ENCODE measurements at places on chromosomes 13 and 19.

GRCh38 chr19:3142292-3142670 lies 6.4 kb downstream of the GNA15 start:
- no peak overlapping the region for H3K27ac ChIP-seq
- no peaks in the 10 kb centered on the region for H3K4me1 ChIP-seq
- no peaks in the 10 kb centered on the region for H3K27me3 ChIP-seq
- H3K4me3 ChIP-seq = no peak overlapping the region
- no peak for DNase-seq
- no peaks in the 10 kb centered on the region for H3K36me3 ChIP-seq

DNA sequence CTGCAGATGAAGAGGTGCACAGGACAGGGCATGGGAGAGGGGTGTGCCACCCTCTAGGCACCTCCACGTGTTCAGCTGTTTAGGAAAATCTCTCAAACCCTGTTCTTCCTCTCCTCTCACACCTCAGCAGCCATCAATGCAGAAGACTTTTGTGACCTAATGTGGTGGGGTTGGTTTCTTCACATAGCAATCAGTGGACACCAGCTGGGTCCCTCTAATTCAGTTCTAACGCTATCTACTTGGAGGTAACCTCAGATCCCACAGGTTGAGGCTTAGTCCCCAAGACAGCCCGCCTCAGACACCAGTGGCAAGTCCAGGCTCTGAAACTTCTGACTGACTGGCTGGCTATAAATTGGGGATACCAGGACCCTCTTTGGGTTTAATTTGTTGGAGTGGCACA lies 69.9 kb upstream of the ANKRD10 start:
- H3K27ac ChIP-seq = no peak overlapping the region
- H3K27me3 ChIP-seq = peaks cover 13% of the 10 kb centered on the region
- H3K4me1 ChIP-seq = no peaks in the 10 kb centered on the region
- no peak for DNase-seq

DNA sequence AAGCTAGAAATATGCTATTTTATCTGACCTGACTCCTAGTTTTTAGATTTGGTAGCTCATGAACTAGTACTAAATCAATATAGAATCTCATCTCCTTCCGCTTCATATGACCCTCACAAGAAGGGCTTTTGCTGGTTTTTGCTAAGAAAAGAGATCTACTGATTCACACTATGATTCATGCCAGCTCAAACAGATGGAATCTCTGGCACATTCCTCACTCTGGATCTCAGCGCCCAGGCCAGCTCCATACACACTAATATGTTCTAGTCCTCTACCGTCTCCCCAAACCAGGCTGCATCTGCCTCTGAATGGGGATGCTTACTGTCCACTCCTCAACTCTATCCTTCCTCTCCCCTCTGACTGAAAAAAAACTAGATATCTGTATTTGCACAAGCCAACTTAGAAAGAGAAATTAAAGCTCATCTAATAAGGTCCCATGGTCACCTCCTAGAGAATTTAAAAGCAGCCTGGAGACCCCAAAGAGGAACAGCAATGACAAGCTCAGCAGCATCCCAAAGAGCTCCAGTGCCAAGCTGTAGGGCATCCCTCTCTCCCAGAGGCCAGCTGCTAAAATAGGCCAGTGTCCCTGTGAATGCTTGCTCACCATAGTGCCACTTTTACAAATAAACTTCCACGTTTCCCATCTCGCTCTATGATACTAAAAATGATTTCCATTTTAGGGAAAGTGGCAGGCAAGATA lies 74.9 kb downstream of the LHFPL6 start:
- H3K4me1 ChIP-seq = no peaks in the 10 kb centered on the region
- DNase-seq = no peak
- H3K36me3 ChIP-seq = no peaks in the 10 kb centered on the region
- no peak overlapping the region for H3K4me3 ChIP-seq

DNA sequence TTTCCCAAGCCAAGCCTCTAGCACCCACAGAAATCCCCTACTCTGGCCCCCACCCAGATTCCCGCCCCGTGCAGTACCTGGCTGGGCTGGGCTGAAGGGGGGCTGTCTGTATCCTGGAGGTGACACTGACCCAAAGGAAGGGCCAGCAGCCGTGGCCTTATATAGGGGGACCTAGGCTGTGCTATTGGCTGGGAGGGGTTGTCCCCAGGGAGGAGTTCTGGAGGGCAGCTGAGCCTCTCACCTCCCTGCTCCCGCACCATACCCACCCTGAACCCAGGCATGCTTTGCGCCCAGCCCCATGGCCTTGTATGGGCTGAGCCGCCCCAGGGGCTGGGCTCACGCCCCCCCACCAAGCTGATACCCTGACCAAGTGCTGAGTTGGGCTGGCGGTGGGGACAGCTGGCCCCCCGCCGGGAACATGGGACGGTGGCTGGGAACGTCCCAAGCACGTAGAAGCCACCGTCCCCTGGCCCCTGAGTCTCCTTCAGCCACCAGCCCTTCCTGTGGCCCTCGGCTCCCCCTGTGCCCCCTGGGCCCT lies at the start of gene CKM:
TSS of gene CKM (minus strand) at position 132 of the 538 bp plus-strand sequence. CDS start 3,162 bp downstream, outside the sequence.
- no peak for DNase-seq
- H3K27ac ChIP-seq = no peak within 1 kb of the TSS

- H3K27ac ChIP-seq = no peak overlapping the region
- DNase-seq = no peak
- no peaks in the 10 kb centered on the region for H3K36me3 ChIP-seq
- no peaks in the 10 kb centered on the region for H3K27me3 ChIP-seq
- H3K4me3 ChIP-seq = no peak overlapping the region
These were observed 59.5 kb downstream of the MYCBP2 start for GRCh38 chr13:77267362-77267761.

GRCh38 chr19:55603581-55604292 lies 1.7 kb upstream of the ZNF865 start:
- no peaks in the 10 kb centered on the region for H3K36me3 ChIP-seq
- no peaks in the 10 kb centered on the region for H3K4me1 ChIP-seq
- peak overlapping the region; percentile 88 for H3K4me3 ChIP-seq
- peak overlapping the region; percentile 98 for H3K27ac ChIP-seq
- DNase-seq = no peak
- H3K27me3 ChIP-seq = no peaks in the 10 kb centered on the region

GRCh38 chr13:73703606-73704005 lies 430.6 kb downstream of the KLF12 start:
- DNase-seq = no peak
- no peaks in the 10 kb centered on the region for H3K27me3 ChIP-seq
- H3K4me1 ChIP-seq = no peaks in the 10 kb centered on the region
- no peaks in the 10 kb centered on the region for H3K36me3 ChIP-seq

DNA sequence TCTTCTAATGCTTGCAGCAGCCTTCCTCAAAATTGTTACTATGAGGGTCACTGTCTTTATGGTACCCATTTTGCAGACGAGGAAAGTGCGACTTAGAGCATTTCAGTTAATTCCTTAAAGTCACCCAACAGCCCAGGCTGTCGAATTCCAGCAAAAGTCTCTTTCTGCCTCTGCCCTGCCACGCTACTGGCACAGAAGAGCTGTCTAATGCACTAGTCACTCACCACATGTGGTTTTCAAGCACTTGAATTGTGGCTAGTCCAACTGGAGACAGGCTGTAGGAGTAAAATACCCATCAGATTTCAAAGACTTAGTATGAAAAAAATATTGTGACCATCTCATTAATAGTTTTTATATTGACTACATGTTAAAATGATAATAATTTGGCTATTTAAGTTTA lies 1.7 kb downstream of the FPR1 start:
- no peak for DNase-seq
- no peak overlapping the region for H3K4me3 ChIP-seq
- no peaks in the 10 kb centered on the region for H3K27me3 ChIP-seq
- no peaks in the 10 kb centered on the region for H3K36me3 ChIP-seq
- H3K4me1 ChIP-seq = no peaks in the 10 kb centered on the region

DNA sequence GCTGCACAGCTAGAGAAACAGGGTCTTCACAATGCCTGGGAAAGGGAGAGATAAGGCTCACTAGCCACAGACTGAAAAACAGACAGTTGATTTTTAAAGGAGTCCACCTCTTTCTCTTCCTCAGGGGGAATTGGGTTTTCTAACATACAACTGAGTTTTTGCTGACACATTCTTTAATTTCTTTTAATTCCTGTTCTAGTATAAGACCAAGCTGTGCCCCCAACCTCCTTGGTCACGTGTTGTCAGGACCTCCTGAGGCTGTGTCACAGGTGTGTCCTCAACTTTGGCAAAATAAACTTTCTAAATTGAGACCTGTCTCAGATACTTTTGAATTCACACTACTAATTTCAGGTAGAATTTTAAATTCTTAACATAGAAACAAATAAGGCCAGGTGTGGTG lies 12.1 kb upstream of the ZNF492 start:
- no peaks in the 10 kb centered on the region for H3K36me3 ChIP-seq
- no peak for DNase-seq
- H3K4me1 ChIP-seq = no peaks in the 10 kb centered on the region
- H3K27ac ChIP-seq = no peak overlapping the region

- H3K36me3 ChIP-seq = no peaks in the 10 kb centered on the region
- no peak for DNase-seq
- H3K4me1 ChIP-seq = no peaks in the 10 kb centered on the region
- no peak overlapping the region for H3K4me3 ChIP-seq
- no peaks in the 10 kb centered on the region for H3K27me3 ChIP-seq
These were observed 28.4 kb upstream of the ZNF681 start for GRCh38 chr19:23787106-23787505.

- DNase-seq = no peak
- peak overlapping the region; percentile 52 for H3K27ac ChIP-seq
- no peaks in the 10 kb centered on the region for H3K36me3 ChIP-seq
- no peaks in the 10 kb centered on the region for H3K27me3 ChIP-seq
- H3K4me3 ChIP-seq = no peak overlapping the region
These were observed 163.6 kb downstream of the FGF9 start for GRCh38 chr13:21834521-21834920.

DNA sequence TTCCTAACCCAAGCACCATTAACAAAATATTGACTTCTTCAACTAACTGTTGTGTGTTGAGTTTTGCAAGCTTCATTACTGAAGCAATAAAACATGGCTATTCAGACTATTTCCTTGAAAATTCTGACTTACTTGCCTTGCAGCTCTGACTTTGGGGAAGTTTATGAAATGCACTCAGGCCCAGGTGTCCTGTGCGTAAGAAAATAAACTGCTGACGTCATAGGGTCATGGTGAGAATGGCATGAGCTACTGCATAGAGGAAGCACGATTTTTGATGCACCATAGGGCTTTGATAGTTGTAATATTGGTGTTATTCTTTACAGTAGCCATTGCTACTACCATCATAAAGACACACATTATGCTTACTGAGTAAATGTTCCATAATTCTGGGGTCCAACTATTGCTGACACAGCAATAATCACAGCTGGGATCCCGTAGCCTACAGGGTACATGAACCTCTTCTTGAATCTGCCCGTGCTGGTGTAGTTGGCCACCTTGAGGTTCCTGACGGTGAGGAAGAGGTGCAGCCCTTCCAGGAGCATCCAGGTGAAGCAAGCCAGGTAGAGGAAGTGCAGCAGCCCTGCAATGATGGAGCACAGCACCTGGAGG lies 57.9 kb downstream of the MBD3L2B start:
- DNase-seq = no peak
- H3K4me1 ChIP-seq = no peaks in the 10 kb centered on the region
- no peaks in the 10 kb centered on the region for H3K36me3 ChIP-seq
- H3K27ac ChIP-seq = no peak overlapping the region
- no peak overlapping the region for H3K4me3 ChIP-seq

GRCh38 chr13:67803118-67803517 lies 573.0 kb upstream of the PCDH9 start:
- DNase-seq = no peak
- no peaks in the 10 kb centered on the region for H3K4me1 ChIP-seq
- H3K4me3 ChIP-seq = no peak overlapping the region
- H3K27me3 ChIP-seq = no peaks in the 10 kb centered on the region

GRCh38 chr19:1455336-1456120 lies 5.6 kb downstream of the APC2 start:
- peak overlapping the region; percentile 0 for H3K4me3 ChIP-seq
- DNase-seq = peak; percentile 50
- no peaks in the 10 kb centered on the region for H3K36me3 ChIP-seq

- H3K4me1 ChIP-seq = no peaks in the 10 kb centered on the region
- no peaks in the 10 kb centered on the region for H3K36me3 ChIP-seq
- H3K4me3 ChIP-seq = no peak overlapping the region
- no peak overlapping the region for H3K27ac ChIP-seq
- no peak for DNase-seq
- H3K27me3 ChIP-seq = no peaks in the 10 kb centered on the region
These were observed 15.9 kb upstream of the IZUMO2 start for GRCh38 chr19:50178859-50179537.

- no peaks in the 10 kb centered on the region for H3K4me1 ChIP-seq
- no peak for DNase-seq
- no peak overlapping the region for H3K4me3 ChIP-seq
- no peaks in the 10 kb centered on the region for H3K36me3 ChIP-seq
- H3K27ac ChIP-seq = no peak overlapping the region
These were observed 39.3 kb downstream of the CEBPG start for GRCh38 chr19:33412601-33413425.

DNA sequence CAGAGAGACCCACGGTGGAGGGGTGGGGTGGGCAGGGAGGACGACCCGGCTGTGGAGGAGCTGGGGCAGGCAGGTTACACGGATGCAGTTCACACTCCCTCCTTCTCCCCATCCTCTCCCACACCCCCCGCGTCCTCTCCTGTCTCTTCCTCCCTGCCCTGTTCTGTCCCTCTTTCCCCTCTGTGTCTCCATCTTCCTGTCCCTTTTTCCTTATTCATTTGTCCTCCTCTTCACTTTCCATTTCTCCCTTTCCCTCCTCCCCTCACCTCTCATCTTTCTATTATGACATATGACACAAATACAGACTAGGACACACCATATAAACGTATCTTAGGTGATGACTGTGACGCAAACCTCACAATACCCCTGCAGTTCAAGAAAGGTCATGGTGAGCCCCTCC lies 96.6 kb downstream of the SCGB2B2 start:
- DNase-seq = no peak
- no peak overlapping the region for H3K27ac ChIP-seq
- H3K4me3 ChIP-seq = no peak overlapping the region
- H3K4me1 ChIP-seq = no peaks in the 10 kb centered on the region
- H3K27me3 ChIP-seq = no peaks in the 10 kb centered on the region

DNA sequence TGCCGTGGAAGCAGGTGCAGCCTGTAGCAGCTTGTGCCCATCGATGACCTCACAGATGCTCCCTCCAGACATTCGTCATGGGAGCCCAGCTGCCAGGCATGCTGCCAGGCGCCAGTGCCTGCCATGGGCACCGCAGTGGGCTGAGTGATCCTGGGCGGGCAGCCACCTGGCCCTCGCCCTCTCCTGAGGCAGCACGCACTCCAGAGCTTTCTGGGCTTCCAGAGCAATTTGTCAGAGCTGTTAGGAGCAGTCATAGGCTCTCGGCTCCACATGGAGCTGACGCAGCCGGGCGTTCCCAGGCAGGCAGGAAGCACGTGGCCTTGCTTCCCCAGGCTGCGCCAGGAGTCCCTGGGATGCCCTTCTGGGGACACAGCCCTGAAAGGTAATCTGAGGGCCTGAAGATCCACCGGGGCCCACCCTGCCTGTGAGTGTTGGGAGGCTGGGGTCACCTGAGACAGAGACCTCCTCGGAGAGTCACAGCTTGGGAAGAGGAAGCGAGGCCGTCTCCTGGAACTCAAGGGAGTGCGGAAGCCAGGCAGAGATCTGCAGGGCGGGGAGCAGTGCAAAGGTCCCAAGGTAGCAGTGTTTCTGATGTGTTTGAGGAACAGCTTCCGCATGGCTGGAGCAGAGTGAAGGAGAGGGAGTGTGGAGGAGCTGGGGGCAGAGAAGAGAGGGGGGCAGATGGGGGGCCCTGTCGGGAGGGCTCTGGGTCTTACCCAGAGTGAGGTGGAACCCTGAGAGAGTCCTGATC lies 50.6 kb downstream of the DPF1 start:
- no peaks in the 10 kb centered on the region for H3K27me3 ChIP-seq
- H3K4me1 ChIP-seq = no peaks in the 10 kb centered on the region
- no peak overlapping the region for H3K27ac ChIP-seq
- DNase-seq = peak; percentile 18
